Ascending aorta (tissue), 2 donors: ENCODE measurements at places on chromosomes 4 and X. TPM values are rescaled to one million over a fixed set of nuclear protein-coding genes. Genes with fewer than 3 reads are reported as not detected.

Gene FRG2
- not detected for total RNA-seq

Gene STPG2
- total RNA-seq = not detected

DNA sequence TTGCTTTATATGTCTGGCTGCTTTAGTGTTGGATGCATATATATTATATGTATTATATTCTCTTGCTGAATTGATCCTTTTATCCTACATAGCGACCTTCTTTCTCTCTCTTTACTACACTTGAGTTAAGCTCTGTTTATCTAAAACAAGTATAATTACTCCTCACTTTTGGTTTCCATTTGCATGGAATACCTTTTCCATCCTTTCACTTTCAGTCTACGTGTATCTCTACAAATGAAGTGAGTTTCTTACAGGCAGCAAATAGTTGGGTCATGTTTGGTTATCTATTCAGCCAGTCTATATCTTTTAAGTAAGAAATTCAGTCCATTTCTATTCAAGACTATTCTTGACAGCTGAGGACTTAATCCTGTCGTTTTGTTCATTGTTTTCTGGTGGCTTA is 167.5 kb upstream of the USP38 start:
- no peak overlapping the region for H3K27ac ChIP-seq
- no peak overlapping the region for H3K4me3 ChIP-seq
- H3K4me1 ChIP-seq = no peaks in the 10 kb centered on the region
- no peaks in the 10 kb centered on the region for H3K36me3 ChIP-seq
- no peak for DNase-seq

DNA sequence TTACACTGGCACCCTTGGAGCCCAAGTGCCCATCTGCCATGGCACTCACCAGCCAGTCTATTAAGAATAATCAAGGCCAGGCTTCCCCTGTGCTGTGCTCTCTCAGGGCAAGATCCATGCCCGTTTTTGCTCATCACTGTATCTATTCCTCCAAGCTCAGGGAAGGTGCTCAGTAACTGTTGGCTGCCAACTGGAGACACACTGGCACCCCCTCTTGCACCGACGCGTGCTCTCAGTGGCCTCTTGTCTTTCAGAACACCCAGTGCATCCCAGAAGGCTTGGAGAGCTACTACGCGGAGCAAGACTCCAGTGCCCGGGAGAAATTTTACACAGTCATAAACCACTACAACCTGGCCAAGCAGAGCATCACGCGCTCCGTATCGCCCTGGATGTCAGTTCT is 30.1 kb downstream of the NSG1 start:
- peaks cover 48% of the 10 kb centered on the region for H3K36me3 ChIP-seq
- no peak overlapping the region for H3K27ac ChIP-seq
- no peaks in the 10 kb centered on the region for H3K4me1 ChIP-seq
- H3K27me3 ChIP-seq = no peaks in the 10 kb centered on the region
- DNase-seq = peak; percentile 48

Gene SSR4
- total RNA-seq = 331 TPM

- no peak overlapping the region for H3K27ac ChIP-seq
- H3K4me3 ChIP-seq = no peak overlapping the region
- no peaks in the 10 kb centered on the region for H3K4me1 ChIP-seq
- H3K36me3 ChIP-seq = no peaks in the 10 kb centered on the region
These were observed 1.5 kb upstream of the DIPK2B start for GRCh38 chrX:45202171-45202570.

GRCh38 chrX:97310373-97310772 is 426.7 kb downstream of the RPA4 start:
- no peak overlapping the region for H3K4me3 ChIP-seq
- no peaks in the 10 kb centered on the region for H3K36me3 ChIP-seq
- no peaks in the 10 kb centered on the region for H3K27me3 ChIP-seq
- DNase-seq = no peak
- H3K4me1 ChIP-seq = no peaks in the 10 kb centered on the region

Gene IL15
- total RNA-seq = 11.5 TPM

GRCh38 chr4:110518889-110519490 is 43.0 kb downstream of the ENPEP start:
- DNase-seq = no peak
- no peak overlapping the region for H3K4me3 ChIP-seq
- no peak overlapping the region for H3K27ac ChIP-seq
- H3K4me1 ChIP-seq = no peaks in the 10 kb centered on the region

DNA sequence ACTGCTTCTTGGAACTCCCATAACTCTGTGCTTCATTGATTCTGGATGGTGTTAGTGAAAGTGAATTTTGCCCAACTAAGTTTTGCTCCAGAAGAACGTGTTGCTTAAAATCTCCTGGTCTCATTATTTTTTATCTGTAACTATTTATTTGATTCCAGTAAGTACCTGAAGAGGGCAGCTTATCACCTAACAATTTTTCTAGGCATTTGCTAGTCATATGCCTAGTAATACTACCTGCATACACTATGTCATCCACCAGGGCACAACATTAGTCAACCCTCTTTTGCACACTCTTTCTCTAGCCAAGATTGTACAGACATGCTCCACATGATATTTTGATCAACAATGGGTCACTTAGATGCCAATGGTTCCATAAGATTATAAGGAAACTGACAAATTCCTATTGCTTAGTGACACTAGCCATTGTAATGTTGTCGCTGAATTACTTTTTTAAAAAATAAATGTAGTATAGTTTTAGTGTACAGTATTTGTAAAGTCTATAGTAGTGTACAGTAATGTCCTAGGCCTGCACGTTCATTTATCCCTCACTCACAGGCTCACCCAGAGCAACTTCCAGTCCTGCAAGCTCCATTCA is 499.9 kb upstream of the AADAT start:
- no peak overlapping the region for H3K4me3 ChIP-seq
- H3K27ac ChIP-seq = no peak overlapping the region
- H3K27me3 ChIP-seq = no peaks in the 10 kb centered on the region
- no peaks in the 10 kb centered on the region for H3K4me1 ChIP-seq
- no peaks in the 10 kb centered on the region for H3K36me3 ChIP-seq

DNA sequence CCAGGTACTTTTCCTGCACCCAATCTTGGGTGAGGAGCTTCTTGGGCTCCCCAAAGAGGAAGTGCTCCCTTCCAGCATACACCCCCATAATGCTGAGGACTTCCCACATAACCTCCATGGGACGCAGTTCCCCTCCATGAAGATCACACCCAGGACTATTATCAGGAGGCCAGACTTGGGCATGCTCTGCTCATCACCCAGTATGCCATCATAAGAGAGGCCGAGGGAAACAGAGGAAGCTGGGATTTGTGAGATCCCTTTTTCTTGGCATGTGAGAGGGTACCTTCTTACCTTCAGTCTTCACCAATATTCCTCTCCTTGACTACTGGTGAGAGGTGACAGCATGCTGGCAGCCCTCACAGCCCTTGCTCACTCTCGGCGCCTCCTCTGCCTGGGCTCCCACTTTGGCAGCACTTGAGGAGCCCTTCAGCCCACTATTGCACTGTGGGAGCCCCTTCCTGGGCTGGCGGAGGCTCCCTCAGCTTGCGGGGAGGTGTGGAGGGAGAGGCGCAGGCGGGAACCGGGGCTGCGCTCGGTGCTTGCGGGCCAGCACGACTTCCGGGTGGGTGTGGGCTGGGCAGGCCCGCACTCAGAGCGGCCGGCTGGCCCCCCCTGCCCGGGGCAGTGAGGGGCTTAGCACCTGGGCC is 15.7 kb upstream of the HSFX1 start:
- H3K4me1 ChIP-seq = no peaks in the 10 kb centered on the region
- no peaks in the 10 kb centered on the region for H3K27me3 ChIP-seq
- no peak overlapping the region for H3K4me3 ChIP-seq
- no peak overlapping the region for H3K27ac ChIP-seq
- H3K36me3 ChIP-seq = no peaks in the 10 kb centered on the region

DNA sequence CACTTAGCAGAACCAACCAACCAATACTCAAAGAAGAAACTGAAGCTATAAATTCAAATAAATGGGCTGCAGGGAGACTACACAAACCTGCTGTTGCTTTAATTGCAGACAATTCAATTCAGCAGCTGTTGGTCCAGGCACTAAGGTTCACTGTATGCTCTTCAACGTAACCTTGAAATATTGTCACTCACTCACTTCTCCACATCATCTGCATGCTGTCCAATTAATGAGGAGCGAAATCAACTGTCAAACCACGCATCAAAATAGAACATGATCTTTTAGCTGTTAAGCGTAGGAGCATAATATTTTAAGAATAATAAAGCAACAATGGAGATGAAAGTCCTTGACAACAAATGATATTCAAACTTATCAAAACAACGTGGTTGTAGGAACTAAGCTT is 17.0 kb downstream of the ENOX2 start:
- no peaks in the 10 kb centered on the region for H3K4me1 ChIP-seq
- no peak for DNase-seq
- peak overlapping the region; percentile 44 for H3K4me3 ChIP-seq
- no peaks in the 10 kb centered on the region for H3K27me3 ChIP-seq

GRCh38 chrX:117936118-117936517 is 180.5 kb downstream of the KLHL13 start:
- H3K4me3 ChIP-seq = no peak overlapping the region
- H3K4me1 ChIP-seq = no peaks in the 10 kb centered on the region
- DNase-seq = no peak
- no peaks in the 10 kb centered on the region for H3K27me3 ChIP-seq
- no peak overlapping the region for H3K27ac ChIP-seq

DNA sequence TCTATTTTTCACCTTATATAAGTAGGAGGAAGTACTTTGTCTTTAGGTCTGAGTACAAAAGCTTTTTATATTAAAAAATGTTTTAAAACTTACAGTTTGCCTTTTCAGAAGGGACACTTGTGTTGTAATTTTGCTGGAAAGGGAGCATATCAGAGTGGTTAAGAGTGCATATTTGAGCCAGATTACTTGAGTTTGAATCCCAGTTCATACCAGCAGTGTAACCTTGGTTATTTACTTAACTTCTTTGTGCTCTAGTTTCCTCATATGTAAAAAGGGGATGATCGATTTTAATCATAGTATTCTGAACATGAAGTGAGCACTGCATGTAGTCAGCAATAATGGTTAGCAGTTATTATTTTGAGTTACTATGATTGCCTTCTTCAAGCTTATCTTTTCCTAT is 78.3 kb upstream of the SLC4A4 start:
- no peak overlapping the region for H3K4me3 ChIP-seq
- no peak for DNase-seq
- peaks cover 5% of the 10 kb centered on the region for H3K4me1 ChIP-seq
- no peaks in the 10 kb centered on the region for H3K36me3 ChIP-seq

Gene YIPF6
- total RNA-seq = 14.4 TPM

Gene APBB2
- total RNA-seq = 51.4 TPM

GRCh38 chrX:20740443-20740842 is 473.7 kb upstream of the RPS6KA3 start:
- H3K27me3 ChIP-seq = no peaks in the 10 kb centered on the region

Gene OTOP1
- total RNA-seq = not detected

Gene GALNT7
- 8.2 TPM for total RNA-seq

GRCh38 chr4:140924761-140925392 is 168.7 kb upstream of the TBC1D9 start:
- no peaks in the 10 kb centered on the region for H3K36me3 ChIP-seq
- no peaks in the 10 kb centered on the region for H3K4me1 ChIP-seq
- H3K27ac ChIP-seq = no peak overlapping the region
- DNase-seq = no peak
- no peaks in the 10 kb centered on the region for H3K27me3 ChIP-seq
- no peak overlapping the region for H3K4me3 ChIP-seq

GRCh38 chr4:163378661-163379060 is 35.0 kb downstream of the NPY5R start:
- no peak overlapping the region for H3K4me3 ChIP-seq
- no peak for DNase-seq
- H3K36me3 ChIP-seq = no peaks in the 10 kb centered on the region
- H3K27me3 ChIP-seq = no peaks in the 10 kb centered on the region
- H3K27ac ChIP-seq = no peak overlapping the region
- no peaks in the 10 kb centered on the region for H3K4me1 ChIP-seq

Gene BEX4
- total RNA-seq = 11.0 TPM

GRCh38 chr4:103802766-103803165 is 83.0 kb upstream of the TACR3 start:
- H3K4me1 ChIP-seq = no peaks in the 10 kb centered on the region
- DNase-seq = no peak
- H3K27me3 ChIP-seq = no peaks in the 10 kb centered on the region
- H3K36me3 ChIP-seq = no peaks in the 10 kb centered on the region
- no peak overlapping the region for H3K27ac ChIP-seq
- no peak overlapping the region for H3K4me3 ChIP-seq

GRCh38 chr4:88008743-88009171 is 1.3 kb downstream of the PKD2 start:
- H3K27ac ChIP-seq = peak overlapping the region; percentile 94
- no peaks in the 10 kb centered on the region for H3K27me3 ChIP-seq
- H3K36me3 ChIP-seq = no peaks in the 10 kb centered on the region
- DNase-seq = no peak
- H3K4me1 ChIP-seq = peaks cover 33% of the 10 kb centered on the region

Gene SLC2A9
- total RNA-seq = 6.2 TPM

DNA sequence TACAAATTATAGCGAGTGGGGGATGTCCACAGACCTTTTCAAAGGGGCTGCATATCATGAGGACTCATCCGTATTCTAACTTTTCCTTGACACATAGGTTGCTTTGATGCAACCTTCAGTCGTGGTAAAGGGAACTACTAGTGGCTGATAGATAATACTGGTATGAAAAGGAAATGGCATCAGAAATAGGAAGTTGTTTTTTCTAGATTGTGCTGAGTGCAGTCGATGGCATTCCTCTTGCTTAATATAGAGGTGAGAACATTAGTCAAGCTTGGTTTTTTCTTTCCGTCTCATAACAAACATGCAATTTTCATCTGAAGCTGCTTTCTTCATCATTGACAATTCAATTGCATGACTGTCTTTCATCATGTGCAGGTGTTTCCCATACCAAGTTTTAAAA is 16.6 kb downstream of the ENPEP start:
- no peaks in the 10 kb centered on the region for H3K27me3 ChIP-seq
- H3K27ac ChIP-seq = no peak overlapping the region
- H3K4me3 ChIP-seq = no peak overlapping the region
- H3K4me1 ChIP-seq = no peaks in the 10 kb centered on the region
- DNase-seq = no peak
